Fibroblast of skin of left quadriceps (primary cell): ENCODE measurements at places on chromosomes 5 and 9.

- no peak for DNase-seq
Observed at GRCh38 chr9:124555043-124555442, 47.8 kb upstream of the NR5A1 start.

GRCh38 chr9:127554966-127555839, 56.9 kb upstream of the STXBP1 start:
- no peak for DNase-seq

- no peak for DNase-seq
Observed at GRCh38 chr5:69374911-69375446, 5.4 kb downstream of the RAD17 start.

DNA sequence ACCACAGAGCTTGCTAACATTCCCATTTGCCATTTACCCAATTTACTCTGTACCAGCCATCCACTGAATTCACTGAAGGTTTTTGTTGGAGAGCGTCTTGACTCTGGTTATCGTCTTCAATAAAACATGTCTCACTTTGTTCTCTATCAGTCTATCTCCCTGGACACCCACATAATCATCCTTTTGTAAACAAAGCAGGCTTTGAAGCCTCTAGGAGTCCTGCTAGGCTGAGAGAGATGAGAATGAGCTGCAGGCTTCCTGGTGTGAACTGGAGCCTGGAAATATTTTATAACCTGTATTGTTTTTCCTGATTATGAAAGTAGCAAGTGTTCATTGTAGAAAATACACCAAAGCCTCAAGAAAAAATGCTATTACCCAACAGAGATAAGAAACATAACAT, 140.6 kb upstream of the ZNF366 start:
- DNase-seq = no peak

- DNase-seq = no peak
Observed at GRCh38 chr9:93346231-93347112, 105.0 kb upstream of the FAM120A start.

- DNase-seq = no peak
Observed at GRCh38 chr5:66538126-66538525, 58.1 kb upstream of the MAST4 start.

DNA sequence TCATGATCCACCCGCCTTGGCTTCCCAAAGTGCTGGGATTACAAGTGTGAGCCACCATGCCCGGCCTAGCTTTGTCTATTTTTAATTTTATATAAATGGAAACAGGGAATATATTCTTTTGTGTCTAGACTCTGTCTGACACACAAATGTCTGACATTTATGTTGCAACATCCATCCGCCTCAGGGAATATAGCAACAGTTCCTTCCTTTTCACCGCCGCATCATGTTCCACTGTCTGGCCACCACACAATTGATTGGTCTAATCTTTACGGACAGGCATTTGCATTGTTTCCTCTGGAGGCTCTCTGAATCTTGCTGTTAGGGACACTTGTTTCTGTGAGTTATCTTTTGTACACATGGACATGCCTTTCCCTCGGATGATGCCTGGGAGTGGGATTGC, 20.1 kb upstream of the TBC1D9B start:
- no peak for DNase-seq

DNA sequence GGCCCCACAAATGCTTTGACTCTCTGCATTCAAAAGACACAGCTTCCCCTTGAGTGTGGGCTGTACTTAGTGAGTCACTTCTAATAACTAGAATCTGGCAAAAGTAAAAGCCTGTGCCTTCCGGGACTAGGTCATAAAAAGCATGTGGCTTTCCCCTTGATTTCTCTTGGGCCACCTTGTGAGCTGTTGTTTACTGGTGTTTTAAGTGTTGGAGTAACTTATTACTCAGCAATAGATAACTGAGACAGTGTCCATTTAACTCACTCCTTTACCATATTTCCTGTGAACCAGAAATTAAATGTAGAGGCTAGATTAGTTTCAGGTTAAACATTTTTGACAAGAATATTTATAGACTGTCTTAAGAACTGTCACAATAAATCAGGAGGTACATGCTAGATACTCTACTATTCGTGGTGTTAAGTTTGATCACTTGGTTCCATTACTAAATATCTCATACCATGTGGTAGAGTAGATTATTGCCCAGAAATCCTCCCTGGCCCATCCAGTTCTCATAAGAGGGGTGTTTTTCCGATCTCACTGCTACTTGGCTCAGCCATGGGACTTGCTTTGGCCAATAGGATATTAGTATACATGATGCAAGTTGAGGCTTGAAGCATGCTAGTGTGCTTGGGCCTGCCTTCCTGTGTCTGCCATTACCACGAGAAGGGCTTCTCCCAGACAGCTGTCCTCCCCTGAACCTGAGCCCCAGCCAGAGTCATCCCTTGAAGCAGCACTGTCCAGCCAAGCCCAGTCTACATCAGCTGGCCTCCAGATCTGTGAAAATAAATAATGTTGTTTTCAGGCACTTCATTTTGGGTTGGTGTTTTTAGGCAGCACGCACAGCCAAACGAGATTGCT, 10.4 kb upstream of the CMBL start:
- DNase-seq = no peak

GRCh38 chr9:131436865-131437271, 43.0 kb downstream of the PRRC2B start:
- DNase-seq = no peak

DNA sequence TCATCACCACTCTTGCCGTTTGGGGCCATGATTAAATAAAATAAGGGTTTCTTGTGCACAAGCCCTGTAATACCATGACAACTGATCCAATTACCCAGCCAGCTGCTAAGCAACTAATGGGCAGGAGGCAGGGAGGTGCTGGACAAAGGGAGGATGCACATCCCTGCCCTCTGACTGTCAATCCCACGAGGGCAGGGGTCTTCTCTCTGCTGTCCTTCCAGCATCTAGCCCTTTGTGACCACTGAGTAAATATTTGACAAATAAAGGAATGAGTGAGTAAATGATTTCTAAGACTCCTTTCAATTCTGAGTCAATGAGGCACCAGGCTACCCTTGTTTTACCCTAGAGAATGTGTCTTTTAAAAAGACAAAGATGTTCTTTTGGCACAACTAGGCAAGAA, 247.1 kb downstream of the SYK start:
- no peak for DNase-seq

- DNase-seq = no peak
Observed at GRCh38 chr9:89457376-89457855, 40.5 kb downstream of the SEMA4D start.

- peak; percentile 75 for DNase-seq
Observed at GRCh38 chr5:2756211-2757152, 5.0 kb upstream of the IRX2 start.

DNA sequence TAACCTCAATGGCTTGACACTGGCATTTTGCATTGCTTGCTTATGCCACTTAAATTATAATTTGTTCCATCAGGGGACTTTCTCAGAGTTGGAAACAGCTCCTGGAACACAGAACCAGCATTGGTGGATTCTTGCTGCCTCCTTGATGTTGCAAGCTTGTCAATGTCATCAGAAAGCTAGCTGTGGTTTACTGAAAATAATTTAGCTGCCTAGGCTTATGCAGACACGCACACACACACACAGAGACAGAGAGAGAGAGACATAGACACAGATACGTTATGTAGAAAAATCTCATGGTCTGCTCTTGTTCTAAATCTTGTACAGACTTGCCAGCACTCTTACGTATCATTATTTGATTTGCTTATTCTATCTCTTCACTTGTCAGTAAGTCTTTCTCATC, 78.0 kb downstream of the HMHB1 start:
- peak; percentile 87 for DNase-seq

- no peak for DNase-seq
Observed at GRCh38 chr5:5344606-5345005, 77.9 kb upstream of the ICE1 start.

DNA sequence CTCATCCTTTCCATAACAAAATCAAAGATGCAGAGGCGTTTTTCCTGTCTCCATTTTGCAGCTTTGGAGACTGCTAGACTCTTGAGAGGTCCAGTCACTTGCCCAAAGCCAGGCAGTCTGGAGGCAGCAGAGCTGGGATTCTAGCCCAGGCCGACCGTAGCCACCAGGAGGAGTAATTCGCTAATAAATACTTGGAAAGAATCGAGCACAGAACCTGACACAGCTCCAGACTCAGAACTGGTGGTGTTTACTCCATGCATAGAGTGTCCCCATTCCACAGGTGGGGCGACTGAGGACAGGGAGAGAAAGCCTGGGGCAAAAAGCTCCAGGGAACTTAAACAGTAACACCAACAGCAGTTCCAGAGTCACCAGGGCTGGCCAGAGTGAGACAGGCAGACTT, 10.7 kb upstream of the CERCAM start:
- no peak for DNase-seq
